ENCODE measurements at places on chromosomes 4 and X. TPM values are rescaled to one million over a fixed set of nuclear protein-coding genes. Genes with fewer than 3 reads are reported as not detected.
A peak's percentile ranks its signal among the peaks of the same experiment; 100 is the strongest.

Gene LINC00632
- total RNA-seq: not detected

DNA sequence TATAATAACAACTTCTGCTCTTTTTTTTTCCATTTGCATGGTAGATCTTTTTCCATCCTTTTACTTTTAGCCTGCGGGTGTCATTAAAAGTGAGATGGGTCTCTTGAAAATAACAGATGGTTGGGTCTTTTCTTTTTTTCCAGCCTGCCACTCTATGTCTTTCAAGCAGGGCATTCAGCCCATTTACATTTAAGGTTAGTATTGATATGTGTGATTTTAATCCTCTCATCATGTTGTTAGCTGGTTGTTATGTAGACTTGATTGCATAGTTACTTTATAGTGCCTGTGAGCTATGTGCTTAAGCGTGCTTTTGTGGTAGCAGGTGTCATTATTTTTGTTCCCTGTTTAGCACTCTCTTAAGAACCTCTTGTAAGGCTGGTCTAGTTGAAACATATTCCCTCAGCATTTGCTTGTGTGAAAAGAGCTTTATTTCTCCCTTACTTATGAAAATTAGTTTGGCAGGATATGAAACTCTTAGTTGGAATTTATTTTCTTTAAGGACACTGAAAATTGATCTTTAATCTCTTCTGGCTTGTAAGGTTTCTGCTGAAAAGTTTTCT lies 326.1 kb downstream of the SH3BGRL start:
- DNase-seq: no peak

DNA sequence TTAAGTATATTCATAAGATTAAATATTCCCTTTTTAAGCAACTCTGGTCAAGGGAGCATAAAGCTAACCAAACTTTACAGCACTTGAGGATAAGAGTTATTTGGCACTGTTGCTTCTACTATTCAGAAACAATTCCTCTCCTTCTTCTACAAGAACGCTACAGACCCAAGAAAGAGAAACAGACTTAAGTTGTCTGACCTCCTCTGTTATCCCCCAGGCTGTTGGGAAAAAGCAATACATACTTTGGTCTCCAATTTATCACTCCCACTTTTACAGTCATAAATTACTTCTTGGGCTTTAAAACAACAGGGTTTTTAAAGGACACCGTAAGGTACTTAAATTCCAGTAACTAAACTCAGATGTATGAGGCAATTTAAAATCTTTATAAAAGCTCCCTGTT lies 147.4 kb downstream of the COL25A1 start:
- no peak for DNase-seq

Gene TXK
- total RNA-seq: not detected

DNA sequence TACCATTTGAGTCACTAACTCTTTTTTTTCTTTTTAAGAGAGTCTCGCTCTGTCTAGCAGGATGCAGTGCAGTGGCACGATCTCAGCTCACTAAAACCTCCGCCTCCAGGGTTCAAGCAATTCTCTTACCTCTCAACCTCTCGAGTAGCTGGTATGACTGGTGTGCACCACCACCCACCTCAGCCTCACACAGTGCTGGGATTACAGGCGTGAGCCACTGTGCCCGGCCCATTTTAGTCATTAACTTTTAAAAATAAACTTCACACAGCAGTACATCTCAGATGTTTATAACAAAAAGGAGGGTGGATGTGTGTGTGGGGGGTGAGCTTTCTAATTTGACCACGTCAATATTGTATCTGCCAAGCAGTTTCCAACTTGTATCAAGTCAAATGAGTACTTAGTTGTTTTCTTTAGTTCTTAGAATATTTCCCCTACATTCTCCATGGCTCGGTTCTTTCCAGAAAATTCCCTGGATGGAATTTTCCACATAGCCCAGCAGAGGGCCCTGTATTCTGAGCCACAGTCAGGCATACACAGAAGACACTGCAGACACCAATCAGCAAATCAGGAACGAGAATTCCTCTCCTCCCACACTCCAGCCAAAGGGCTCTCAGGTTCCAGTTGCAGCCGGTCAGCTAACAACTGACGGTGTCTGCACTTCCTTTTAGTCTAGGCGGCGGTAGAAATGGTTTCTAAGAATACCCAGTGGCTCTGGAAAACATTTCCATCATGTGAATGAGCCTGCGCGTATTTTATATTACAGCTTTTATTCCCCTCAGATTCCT lies 20.1 kb upstream of the ARAF start:
- DNase-seq: peak; percentile 74

Measured in foreskin keratinocyte (primary cell).